ENCODE measurements at places on chromosomes 4 and X. TPM values are rescaled to one million over a fixed set of nuclear protein-coding genes. Genes with fewer than 3 reads are reported as not detected.

GRCh38 chr4:136925203-136925602 is 607.1 kb downstream of the PCDH18 start:
- no peak for DNase-seq

DNA sequence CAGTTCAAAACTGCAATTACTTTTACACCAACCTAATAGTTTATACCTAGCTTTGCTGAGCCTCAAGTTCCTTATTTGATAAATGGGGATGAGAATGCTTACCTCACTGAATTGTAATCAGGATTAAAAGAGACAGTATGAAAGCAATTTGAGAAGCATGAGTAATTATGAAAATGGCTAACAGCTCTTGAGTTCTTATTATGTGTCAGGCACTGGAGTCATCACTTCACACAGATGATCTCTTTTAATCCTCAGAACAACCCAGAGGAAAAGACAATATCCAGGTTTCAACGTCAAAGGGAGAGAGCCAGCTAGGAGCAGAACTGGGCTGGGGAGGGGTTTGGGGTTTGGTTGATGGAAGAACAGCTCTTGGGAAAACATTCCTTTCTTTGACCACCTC is 221.0 kb upstream of the NWD2 start:
- no peak for DNase-seq

DNA sequence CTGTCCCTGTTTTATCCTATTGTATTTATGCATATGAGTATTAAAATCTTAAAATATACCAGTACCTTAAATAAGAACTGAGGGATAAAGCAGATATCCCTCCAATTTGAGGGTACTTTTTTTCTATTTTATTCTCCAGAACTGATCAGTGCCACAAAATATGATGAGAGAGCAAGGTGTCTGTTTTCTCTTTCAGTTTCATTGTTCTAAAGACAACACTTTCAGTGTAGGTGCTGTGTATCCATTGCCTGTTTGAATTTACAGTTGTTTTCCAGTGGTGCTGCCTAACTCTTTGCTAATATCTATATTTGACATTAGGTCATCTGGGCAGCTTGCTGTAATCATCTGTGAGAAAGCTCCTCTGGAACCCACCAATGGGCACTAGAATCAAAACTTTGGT is 394.7 kb downstream of the IL1RAPL1 start:
- no peak for DNase-seq

DNA sequence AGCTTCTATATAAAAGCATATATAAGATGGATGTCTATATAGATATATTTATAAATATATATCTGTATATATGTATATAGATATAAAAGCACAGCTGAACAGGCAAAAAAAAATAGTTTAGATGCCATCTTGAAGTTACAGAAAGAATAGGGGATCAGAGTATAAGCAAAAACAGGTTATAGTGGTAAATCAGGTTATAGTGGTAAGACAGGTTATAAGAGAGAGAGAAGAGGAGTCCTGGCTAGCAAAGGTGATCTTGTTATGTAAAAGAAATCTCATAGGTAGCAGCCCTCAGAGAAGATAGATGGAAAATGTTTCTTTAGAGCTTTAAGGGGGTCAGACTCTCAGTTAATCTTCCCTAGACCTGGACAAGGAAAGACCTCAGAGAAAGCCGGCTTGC is 1263.1 kb downstream of the PCDH7 start:
- DNase-seq = no peak

DNA sequence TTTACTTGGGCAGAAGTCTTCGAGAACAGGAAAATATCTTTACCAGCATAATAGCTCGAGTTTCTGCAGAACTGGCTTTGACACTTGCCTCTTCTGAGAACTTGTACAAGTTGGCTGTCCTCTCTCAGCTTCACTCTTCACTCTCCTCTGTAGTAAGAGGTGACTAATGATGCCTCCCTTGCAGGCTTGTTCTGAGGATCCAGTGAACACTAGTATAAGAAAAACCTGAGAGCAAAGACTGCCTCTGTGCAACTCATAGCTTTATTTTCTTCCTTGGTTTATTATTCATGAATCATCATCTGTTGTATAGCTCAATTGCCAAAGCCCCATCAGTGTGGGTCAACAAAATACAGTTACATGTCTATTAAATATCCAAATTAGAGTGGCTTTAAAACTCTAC is 266.7 kb upstream of the CLNK start:
- DNase-seq = no peak

DNA sequence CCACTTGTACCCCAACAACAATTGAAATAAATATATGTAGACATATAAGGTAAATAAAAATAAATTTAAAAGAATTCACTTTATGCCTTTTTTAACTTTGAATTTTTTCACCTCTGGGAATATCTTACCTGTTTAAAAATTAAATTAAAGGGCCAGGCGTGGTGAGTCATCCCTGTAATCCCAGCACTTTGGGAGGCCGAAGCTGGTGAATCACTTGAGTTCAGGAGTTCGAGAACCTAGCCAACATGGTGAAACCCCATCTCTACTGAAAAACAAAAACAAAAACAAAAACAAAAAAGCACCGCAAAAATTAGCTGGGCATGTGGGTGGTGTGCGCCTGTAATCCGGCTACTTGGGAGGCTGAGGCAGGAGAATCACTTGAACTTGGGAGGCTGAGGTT is 164.8 kb downstream of the AASDH start:
- no peak for DNase-seq

DNA sequence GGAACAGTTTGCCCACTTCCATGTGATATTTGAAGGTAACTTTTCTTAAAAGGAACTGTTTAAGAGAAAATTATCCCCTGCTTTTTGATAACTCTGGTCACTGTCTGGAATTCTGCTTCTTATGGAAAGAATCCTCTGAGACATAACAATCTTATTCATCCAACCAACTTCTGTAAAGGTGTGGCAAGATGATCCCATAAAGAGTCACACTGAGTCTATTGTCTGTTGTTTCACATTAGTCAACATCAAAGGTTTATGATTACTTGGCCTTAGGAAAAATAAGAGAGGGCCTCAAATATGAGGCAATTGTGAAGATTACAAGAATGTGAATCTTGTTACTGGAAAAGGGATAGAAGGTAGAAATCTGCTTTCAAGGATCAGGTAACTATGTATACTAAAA is 88.0 kb upstream of the MAGEB18 start:
- DNase-seq = no peak

- no peak for DNase-seq
Observed at GRCh38 chr4:26141051-26141721, 179.6 kb upstream of the RBPJ start.

- DNase-seq = no peak
Observed at GRCh38 chrX:68935362-68935761, 106.5 kb downstream of the EFNB1 start.

GRCh38 chr4:87005369-87005689 is 70.5 kb downstream of the AFF1 start:
- no peak for DNase-seq

GRCh38 chrX:110317061-110317819 is 645 bp downstream of the AMMECR1 start:
- peak; percentile 13 for DNase-seq

DNA sequence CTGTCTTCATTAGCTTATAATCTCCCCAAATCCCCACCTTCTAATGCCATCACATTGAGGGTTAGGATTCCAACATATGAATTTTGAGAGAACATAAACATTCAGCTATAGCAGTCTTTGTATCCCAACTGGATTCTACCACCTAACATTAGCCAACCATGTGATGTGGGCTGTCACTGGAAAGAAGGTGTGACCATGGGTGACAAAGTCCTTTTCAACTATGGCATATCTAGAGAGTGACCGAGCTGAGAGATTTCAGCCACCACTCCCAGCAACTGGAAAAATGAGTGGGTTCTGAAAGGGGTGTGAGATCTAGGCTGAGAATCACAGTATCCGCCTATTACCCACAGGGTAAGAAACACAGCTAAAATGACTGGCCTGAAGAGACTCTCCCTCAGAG is 22.1 kb downstream of the GABRB1 start:
- no peak for DNase-seq

DNA sequence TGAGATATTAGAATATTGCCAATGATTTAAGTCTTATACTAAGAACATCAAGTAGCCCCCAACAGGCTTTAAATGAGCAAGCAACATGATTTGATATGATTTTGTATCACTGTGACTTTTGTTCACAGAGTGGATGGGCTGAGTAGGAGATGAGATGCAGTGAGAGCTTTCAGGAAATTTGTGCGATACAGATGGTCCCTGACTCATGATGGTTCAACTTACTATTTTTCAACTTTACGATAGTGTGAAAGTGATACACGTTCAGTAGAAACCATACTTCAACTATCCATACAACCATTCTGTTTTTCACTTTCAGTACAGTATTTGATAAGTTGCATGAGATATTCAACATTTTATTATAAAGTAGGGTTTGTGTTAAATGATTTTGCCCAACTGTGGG is 78.7 kb upstream of the NWD2 start:
- DNase-seq = no peak

- no peak for DNase-seq
Observed at GRCh38 chr4:2408401-2408958, 10.0 kb downstream of the ZFYVE28 start.

DNA sequence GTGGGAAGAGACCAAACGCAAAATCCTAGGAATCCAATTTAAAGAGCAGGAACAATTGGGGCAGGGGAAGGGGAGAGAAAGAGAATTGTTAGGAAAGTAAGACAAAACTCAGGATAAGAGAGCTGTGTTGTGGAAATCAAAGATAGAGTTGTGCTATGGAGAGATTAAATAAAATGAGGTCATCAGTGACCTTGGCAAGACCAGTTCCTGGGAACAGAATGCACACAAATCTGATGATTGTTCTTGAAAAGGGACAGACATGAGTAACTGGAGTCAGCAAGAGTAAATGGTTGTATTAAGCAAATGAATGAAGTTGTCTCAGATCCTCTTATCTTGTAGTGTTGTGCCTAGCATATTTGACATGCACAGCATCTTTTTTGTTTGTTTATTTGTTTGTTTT is 267.4 kb downstream of the IL1RAPL1 start:
- DNase-seq = no peak

DNA sequence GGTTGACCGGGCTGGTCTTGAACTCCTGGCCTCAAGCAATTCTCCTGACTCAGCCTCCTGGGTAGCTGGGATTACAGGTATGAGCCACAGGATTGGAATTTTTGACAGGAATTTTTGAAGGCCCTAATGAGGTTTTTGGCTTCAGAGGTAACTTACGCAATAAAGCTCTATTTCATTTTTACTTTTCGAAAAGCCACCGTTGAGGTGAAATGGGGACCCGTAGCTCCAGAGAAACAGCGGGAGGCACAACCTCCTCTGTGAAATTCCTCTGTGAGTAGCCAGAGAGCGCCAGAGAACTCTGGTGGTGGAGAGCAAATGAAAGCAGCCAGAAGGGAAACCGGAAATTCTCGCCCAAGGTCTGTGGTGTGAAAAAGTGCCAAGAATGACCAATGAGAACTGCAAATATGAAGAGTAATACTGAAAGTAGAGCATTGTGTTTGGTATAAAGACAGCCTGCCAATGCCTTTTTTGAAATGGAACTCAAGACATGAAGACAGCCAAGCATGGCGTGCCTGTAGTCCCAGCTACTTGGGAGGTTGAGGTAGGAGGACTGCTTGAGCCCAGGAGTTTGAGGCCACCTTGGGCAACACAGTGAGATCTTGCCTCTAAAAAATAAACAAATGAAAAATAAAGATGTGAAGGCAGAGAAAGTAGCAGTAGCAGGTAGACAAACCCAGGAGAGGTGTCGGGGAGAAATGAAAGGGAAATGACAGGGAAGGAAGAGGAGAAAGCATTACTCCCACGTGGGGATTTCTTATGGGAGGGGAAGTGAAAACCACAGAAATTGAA is 33.0 kb upstream of the TMEM131L start:
- peak; percentile 68 for DNase-seq

DNA sequence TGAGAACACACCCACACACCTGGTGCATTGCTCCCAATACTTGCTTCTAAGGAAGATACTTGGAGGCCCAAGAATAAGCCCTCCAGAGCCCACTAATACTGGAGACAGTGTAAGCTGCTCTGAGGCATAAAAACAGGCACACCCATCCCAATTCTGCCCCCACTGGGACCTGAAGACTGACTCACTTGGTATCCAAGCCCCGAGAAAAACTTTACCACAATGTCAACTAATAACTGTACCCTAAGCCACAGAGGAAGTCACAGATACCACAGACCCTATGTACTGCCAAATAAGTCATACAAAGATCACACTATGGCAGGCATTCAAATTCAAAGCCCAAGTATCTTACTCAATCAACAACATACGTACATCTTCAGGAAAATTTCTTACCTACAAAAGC is 398.2 kb upstream of the SPANXN1 start:
- no peak for DNase-seq

- DNase-seq = no peak
Observed at GRCh38 chr4:36712013-36712412, 430.6 kb downstream of the DTHD1 start.

GRCh38 chrX:40101430-40101802 is 3.7 kb upstream of the BCOR start:
- DNase-seq = no peak

DNA sequence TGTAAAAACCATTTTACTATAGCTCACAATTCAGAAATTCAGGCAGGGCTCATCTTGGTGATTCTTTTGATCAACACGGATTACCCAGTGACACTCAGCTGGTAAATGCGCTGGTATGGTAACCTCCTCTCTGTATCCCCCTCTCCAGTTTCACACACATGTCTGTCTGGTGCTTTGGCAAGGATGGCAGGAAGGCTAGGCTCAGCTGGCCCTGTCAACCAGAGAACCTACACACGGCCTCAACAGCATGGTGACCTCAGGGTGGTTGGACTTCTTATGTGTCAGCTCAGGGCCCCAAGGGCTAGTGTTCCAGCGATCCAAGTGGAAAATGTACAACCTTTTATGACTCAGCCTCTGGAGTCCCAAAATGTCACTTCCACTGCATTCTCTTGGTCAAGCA is 55.7 kb upstream of the EOLA2 start:
- no peak for DNase-seq

- no peak for DNase-seq
Observed at GRCh38 chr4:5355846-5356245, 304.6 kb downstream of the STK32B start.

GRCh38 chr4:85569730-85570299 is 94.9 kb downstream of the ARHGAP24 start:
- no peak for DNase-seq

- DNase-seq = no peak
Observed at GRCh38 chr4:57494821-57495220, 384.6 kb upstream of the IGFBP7 start.

The RTL3 gene
- total RNA-seq = 0.07 TPM

The COX7B gene
- total RNA-seq = 286 TPM

The GRIA3 gene
- not detected for total RNA-seq

The ERVMER34-1 gene
- total RNA-seq = not detected

The NXF2B gene
- not detected for total RNA-seq

The GUCY1A1 gene
- total RNA-seq = not detected

The XK gene
- total RNA-seq = 0.39 TPM

The EMCN gene
- not detected for total RNA-seq

The ALAS2 gene
- not detected for total RNA-seq

The MAMLD1 gene
- 15.0 TPM for total RNA-seq

The ADGRL3 gene
- not detected for total RNA-seq

The GPRASP2 gene
- 0.15 TPM for total RNA-seq

The CHIC1 gene
- 6.9 TPM for total RNA-seq

The MAP7D2 gene
- 0.39 TPM for total RNA-seq

The PASD1 gene
- not detected for total RNA-seq

The TECRL gene
- total RNA-seq = not detected

The CTAG2 gene
- not detected for total RNA-seq

The GPR50 gene
- total RNA-seq = not detected
